ENCODE measurements at places on chromosomes 4 and X.
A peak's percentile ranks its signal among the peaks of the same experiment; 100 is the strongest.

GRCh38 chr4:88661739-88662138 lies 35.9 kb downstream of the NAP1L5 start:
- peak; percentile 23 for DNase-seq

DNA sequence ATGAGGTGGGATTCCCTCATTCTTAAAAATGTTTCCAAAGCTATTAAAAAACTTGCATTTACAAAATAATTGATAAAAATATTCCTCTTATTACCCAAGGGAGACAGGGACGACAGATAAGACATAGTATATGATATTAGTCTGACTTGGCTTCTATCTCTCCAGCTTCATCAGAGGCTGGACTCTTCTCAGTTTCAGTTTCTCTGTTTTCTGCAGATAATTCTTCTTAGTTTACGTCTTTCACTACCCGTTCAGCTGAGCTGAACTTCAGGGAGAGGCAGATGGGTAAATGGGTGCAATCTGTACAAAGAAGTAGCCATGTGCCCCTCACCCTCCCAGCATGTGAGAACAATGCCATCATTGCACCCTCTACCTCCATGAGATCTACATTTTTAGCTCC lies 214.0 kb upstream of the SLIT2 start:
- DNase-seq = no peak

DNA sequence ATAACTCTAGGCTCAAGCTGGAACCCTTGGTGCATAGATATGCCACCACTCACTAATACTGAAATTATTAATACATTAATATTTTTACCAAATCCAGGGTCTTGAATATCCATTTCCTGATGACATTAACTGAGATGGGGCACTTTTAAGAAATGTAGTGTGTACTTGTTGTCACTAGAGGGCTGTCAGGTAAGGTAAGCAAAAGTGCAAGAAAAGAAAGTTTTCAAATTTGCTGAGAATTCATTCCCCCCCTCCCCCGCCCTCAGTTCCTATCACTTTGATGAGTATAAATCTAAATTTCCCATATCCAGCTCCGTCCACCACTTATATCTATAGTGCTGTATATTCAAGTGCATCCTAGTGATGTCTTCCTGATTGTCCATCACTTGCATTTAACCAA lies 20.5 kb upstream of the WDR44 start:
- no peak for DNase-seq

- peak; percentile 71 for DNase-seq
Measured at GRCh38 chr4:75031775-75032174, 98.9 kb downstream of the PARM1 start.

DNA sequence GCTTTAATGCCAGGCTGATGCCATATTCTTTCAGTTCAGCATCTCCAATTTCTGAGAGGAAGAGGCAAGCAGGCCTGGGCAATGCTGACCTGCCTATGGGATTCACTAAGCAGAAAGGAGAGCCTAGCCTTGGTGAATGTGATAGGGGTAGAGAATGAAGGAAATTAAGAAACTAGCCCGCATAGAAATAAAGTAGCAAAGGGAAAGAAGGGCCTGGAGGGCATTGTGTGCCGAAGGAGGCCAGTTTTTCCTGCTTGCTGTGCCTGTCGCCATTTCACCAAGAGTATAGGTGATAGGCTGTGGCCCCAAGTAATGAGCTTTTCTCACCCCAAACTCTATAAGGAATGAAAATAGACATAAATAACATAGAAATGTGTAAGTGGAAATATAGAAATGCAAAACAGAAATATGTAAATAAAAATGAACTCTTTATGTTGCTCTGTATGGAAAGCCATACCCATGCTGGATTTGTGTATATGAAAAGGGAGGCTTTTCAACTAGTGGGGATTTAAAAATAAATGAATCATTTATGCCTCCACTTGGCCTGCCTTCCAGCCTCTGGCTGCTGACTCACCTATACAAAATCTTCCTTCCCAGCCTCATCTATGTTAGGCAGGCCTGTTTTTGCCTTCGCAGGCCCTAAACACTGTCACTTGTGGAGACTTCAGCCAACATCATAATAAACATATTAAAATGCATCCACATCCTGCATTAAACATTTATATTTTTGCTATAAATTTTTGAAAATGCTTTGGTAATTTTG lies 5.1 kb upstream of the OCRL start:
- DNase-seq = no peak

DNA sequence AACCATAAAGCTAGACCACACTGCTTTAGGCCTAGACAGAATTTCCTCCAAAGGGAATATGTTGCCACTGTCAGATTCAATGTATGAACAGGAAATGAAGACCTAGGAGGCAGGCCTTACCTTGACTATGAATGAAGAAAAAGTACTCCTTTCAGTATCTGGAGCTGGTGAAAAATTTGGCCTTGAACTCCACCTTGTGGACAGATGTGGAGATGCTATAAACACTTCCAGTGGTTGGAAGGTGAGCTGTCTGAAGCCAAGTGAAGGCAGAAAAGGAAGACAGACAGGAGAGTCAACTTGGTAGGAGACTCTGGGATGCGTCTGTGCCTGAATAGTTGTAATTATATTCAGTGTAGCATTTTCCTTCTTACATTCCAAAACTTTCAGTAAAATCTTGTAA lies 17.2 kb downstream of the SPIN3 start:
- DNase-seq = no peak

DNA sequence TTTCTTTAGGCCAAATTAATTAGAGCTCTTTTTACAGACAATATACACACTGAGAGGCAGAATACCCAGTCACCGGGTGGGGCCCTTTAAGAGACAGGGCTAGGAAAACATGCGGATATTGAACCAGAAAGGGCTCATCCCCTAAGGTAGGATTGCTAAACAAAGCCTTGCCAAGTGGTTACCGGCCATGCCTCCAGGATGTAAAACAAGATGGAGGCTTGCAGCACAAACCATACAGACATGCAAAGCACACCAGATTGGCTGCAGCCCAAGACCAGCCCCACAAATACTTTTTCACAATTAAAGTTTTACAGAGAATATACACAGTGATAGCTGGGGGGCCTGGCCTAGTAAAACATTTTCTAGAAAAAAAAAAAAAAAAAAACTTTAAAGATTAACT lies 210.0 kb downstream of the KLHL4 start:
- DNase-seq = no peak

DNA sequence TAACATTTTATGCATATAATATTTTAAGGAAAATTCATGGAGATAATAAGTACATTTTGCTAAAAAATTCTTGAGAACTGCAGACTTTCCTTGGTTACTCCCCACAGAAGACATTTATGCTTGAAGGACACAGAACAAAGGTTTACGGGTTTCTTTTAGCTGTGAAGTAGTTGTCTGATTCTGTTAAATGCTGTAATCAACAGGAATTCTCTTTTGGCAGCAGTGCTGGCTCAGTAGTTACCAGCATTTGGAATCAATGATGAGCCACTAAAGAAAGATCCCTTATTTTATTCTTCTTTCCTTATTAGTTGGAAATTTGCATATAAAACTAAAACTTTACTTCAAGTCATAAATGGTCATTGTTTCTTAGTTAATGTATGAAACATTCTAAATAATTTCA lies 199.3 kb upstream of the FAT4 start:
- no peak for DNase-seq

- DNase-seq = no peak
Measured at GRCh38 chrX:65846974-65847373, 179.5 kb downstream of the MSN start.
